ENCODE measurements at places on chromosomes 16 and 17.

GRCh38 chr17:81939881-81940385 is 2.8 kb upstream of the PYCR1 start:
- no peak overlapping the region for H3K27ac ChIP-seq
- no peaks in the 10 kb centered on the region for H3K36me3 ChIP-seq
- DNase-seq = no peak
- no peaks in the 10 kb centered on the region for H3K27me3 ChIP-seq
- no peak overlapping the region for H3K4me3 ChIP-seq

GRCh38 chr17:14351493-14351892 is 50.6 kb downstream of the HS3ST3B1 start:
- no peaks in the 10 kb centered on the region for H3K27me3 ChIP-seq
- H3K4me1 ChIP-seq = peaks cover 6% of the 10 kb centered on the region
- H3K27ac ChIP-seq = no peak overlapping the region
- no peak for DNase-seq

DNA sequence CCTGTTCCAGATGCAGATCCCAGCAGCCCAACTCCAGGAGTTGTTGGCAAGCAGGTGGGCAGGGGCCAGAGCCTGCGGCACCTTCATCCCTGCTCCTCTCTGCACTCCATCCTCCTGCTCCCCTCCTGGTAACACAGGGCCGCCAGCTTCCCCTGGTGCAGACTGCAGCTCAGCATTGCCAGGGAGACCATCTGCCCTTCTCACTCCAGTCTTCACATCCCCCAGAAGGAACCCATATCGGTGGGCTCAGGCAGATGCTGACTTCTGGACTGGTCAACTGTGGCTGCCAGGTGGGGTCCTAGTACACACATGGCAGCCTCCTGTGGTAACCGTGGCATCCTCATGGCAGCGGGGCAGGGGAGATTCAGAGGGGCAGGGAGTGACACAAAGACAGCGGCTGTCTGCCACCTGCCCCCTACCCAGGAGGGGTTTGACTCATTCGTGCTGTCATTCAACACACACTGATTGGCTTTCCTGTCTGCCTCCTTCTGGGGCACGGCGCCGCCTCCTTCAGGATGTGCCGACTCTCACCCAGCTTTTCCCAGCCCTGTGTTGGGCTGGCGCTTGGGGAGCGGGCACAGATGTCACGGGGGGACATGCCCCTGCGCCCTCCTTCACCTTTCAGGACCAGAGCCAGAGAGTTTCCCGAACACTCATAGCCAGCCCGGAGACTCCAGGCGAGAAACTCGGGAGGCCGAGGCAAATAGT is 120.9 kb downstream of the CMIP start:
- H3K4me3 ChIP-seq = no peak overlapping the region
- no peaks in the 10 kb centered on the region for H3K36me3 ChIP-seq
- H3K27ac ChIP-seq = no peak overlapping the region
- peaks cover 37% of the 10 kb centered on the region for H3K4me1 ChIP-seq

- H3K27me3 ChIP-seq = no peaks in the 10 kb centered on the region
- no peak overlapping the region for H3K27ac ChIP-seq
- H3K4me1 ChIP-seq = no peaks in the 10 kb centered on the region
- no peaks in the 10 kb centered on the region for H3K36me3 ChIP-seq
Measured at GRCh38 chr16:68506331-68507053, 32.6 kb upstream of the ZFP90 start.

- no peak within 1 kb of the TSS for H3K4me3 ChIP-seq
- no peaks in the 10 kb centered on the region for H3K36me3 ChIP-seq
- no peak for DNase-seq
- no peaks in the 10 kb centered on the region for H3K27me3 ChIP-seq
- H3K4me1 ChIP-seq = no peaks in the 10 kb centered on the region
Measured at GRCh38 chr16:20409398-20410120, at the start of gene ACSM5. TSS of gene ACSM5 (plus strand) at chr16:20409534. CDS start at chr16:20411485, 1,951 bp downstream.

DNA sequence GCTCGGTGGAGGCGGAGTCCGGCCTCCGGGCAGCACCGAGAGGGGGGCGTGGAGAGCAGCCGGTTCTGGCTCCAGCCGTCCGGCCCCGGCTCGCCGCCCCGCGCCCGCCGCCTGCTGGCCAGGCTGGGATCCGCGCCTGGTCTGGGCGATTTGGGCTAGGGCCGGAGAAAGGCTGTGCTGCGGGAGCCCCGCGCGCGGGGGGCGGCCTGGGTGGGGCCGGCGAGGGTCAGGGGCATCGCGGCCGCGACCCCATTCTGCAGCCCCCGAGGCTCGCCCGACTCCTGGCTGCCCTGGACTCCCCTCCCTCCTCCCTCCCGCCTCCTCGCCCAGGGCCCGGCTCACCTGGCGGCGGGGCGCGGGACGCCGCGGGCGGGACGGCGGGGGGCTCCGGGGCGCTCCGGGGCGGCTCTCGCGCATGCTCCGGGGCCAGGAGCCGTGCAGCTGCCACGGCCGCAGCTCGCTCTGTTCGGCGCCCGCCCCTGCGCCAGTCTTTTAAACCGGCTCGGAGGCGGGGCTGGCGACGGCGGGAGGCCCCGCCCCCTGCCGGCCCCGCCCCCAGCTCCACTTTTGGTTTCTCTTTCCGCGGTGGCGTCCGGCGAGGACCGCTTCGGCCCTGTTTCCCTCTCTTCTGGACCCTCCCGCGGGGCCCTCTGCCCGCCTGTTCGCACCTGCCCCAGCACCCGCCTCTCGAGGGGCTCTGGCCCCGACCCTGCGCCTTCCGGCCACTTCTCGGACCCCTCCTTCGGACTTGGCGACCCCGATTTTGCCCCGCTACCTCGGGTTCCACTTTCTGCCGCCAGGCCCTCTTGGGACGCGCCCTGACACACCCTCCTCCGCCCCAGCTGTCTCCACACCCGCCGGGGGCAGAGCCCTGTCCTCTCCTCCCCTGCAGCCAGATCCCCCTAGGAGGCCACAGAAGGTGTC is at the start of gene SOCS1:
TSS of gene SOCS1 (minus strand) at position 468 of the 924 bp plus-strand sequence. CDS start 726 bp downstream, outside the sequence.
- no peaks in the 10 kb centered on the region for H3K36me3 ChIP-seq
- H3K4me1 ChIP-seq = peaks cover 29% of the 10 kb centered on the region
- H3K4me3 ChIP-seq = peak within 1 kb of the TSS; percentile 71

- no peak for DNase-seq
- peaks cover 15% of the 10 kb centered on the region for H3K4me1 ChIP-seq
- H3K4me3 ChIP-seq = no peak overlapping the region
- no peaks in the 10 kb centered on the region for H3K27me3 ChIP-seq
Measured at GRCh38 chr17:76379275-76379641, 5.2 kb upstream of the SPHK1 start.

GRCh38 chr16:52128361-52128760 is 418.6 kb downstream of the TOX3 start:
- no peaks in the 10 kb centered on the region for H3K27me3 ChIP-seq
- H3K4me1 ChIP-seq = no peaks in the 10 kb centered on the region
- no peaks in the 10 kb centered on the region for H3K36me3 ChIP-seq
- H3K27ac ChIP-seq = no peak overlapping the region
- no peak for DNase-seq

DNA sequence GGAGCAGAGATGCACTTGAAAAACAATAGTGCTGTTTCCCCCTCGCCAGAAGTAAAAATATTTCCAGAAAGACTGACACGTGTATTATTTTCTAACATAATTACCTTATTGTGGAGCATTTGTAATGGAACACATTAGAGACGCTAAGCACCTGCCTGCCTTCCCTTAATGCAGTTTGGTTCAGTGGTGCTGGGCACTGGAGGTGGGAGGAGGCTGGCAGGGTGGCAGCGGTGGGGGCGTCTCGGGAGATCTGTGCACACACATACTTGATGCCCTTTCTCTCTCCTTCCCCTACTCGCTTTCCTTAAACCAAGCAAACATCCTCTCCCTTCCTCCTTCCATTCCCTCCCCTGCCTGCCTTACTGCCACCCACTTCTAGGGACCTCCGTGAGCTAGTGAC is 156.6 kb upstream of the SDK2 start:
- H3K27ac ChIP-seq = no peak overlapping the region
- H3K27me3 ChIP-seq = no peaks in the 10 kb centered on the region
- H3K4me1 ChIP-seq = no peaks in the 10 kb centered on the region

DNA sequence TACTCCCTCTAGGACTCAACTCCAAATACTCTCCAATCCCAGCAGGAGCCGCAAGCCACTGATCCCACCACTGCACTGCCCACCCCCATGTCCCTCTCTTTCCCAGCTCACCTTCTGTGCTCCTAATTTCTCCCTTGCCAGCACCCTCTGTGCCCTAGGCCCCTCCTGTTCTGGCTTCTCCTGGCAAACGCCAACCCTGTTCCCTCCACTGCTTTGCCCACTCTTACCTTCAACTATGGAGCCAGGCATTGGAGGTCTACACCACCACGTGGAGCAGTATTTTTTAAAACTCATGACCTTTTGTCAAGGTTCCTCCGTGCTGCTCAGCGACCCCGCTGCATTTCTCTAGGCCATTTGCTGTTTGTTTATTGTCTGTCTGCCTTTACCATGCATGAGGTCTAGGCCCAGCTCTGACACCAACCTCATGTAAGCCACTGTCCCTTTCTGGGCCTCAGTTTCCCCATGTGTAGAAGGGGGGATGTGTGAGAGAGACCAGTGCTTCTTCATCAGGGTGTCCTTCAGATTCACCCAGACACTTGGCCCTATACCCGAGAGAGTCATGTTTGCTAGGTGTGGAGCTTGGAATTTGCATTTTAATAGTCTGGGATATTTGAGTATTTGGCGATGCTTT is 4.6 kb downstream of the CCDC102A start:
- no peak overlapping the region for H3K27ac ChIP-seq
- H3K4me3 ChIP-seq = no peak overlapping the region
- peaks cover 56% of the 10 kb centered on the region for H3K4me1 ChIP-seq
- no peaks in the 10 kb centered on the region for H3K36me3 ChIP-seq
- H3K27me3 ChIP-seq = no peaks in the 10 kb centered on the region

DNA sequence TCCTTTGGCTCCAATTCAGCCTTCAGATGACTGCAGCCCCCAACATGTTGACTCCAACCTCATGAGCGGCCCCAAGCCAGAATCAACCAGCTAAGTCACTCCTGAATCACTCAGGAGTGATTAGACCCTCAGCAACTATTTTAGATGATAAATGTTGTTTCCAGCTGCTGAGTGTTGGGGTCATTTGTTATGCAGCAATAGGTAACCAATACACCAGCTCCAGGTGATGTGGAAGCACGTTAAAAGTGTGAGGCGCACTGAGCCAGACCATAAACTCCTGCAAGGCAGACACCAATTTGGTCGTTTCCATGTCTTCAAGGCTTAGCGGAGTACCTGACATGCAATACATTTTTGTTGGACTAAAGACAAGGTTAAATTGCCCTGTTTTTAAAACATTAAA is 17.5 kb downstream of the COQ7 start:
- no peak overlapping the region for H3K27ac ChIP-seq
- H3K36me3 ChIP-seq = no peaks in the 10 kb centered on the region
- DNase-seq = no peak

- H3K4me1 ChIP-seq = peaks cover 15% of the 10 kb centered on the region
- no peak overlapping the region for H3K27ac ChIP-seq
- H3K36me3 ChIP-seq = no peaks in the 10 kb centered on the region
- no peak overlapping the region for H3K4me3 ChIP-seq
- H3K27me3 ChIP-seq = no peaks in the 10 kb centered on the region
Measured at GRCh38 chr17:57482657-57483056, 226.3 kb downstream of the MSI2 start.

DNA sequence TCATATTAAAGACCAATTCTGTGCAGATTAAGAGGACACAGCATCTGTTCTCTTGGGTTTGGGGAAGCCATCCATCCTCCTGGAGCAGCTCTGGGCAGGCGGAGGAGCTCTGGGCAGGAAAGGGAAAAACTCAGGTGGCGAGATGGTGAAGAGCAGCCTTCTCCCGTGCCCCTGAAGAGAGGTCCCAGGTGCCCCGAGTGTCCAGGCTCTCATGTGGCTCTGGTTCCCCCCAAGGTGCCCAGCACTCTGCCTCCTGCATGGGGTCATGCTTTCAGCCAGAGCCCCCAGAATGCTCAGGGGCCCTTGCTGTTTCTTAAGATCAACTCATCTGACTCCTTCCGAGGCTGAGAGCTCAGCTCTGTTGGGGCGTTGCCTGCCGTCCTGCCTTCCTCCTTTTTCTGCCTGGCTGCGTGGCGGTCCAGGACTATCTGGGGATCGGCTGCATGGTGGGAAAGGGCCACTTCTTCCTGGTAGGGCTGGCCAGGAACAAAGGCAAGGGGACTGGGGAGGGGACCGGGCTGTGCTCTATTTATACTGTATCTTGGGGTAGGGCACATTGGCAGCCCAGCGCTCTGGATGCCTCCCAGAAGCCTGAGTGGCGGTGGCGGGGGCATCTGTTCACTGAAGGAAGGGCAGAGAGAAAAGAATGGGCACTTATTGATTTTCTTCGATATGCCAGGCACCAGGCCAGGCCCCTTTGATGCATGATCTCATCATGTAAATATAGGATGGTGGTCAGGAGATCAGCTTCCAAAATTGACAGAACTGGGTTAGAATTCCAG is 103.2 kb upstream of the SDK2 start:
- H3K27ac ChIP-seq = no peak overlapping the region
- no peaks in the 10 kb centered on the region for H3K36me3 ChIP-seq
- no peaks in the 10 kb centered on the region for H3K27me3 ChIP-seq
- no peaks in the 10 kb centered on the region for H3K4me1 ChIP-seq
- no peak for DNase-seq

DNA sequence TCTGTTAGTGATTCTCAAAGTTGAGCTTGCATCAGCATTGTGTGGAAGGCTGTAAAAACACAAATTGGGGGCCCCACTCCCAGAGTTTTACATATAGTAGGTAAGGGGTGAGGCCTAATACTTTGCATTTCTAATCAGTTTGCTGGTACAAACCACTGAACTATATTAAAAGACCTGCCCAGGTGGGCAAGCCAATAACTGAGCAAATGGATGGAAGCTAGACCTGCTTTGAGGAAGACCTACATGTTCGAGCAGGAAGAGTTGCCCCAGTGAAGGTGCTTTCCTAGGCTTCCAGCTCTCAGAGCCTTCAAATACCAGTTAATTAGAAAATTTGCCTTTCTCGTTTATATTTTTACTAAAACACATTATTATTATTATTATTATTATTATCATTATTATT is 56.8 kb downstream of the OTOA start:
- no peak overlapping the region for H3K27ac ChIP-seq
- peaks cover 4% of the 10 kb centered on the region for H3K4me1 ChIP-seq
- H3K27me3 ChIP-seq = no peaks in the 10 kb centered on the region

GRCh38 chr16:65200156-65200773 is 78.4 kb upstream of the CDH11 start:
- H3K4me3 ChIP-seq = no peak overlapping the region
- DNase-seq = no peak
- no peaks in the 10 kb centered on the region for H3K36me3 ChIP-seq
- H3K27ac ChIP-seq = no peak overlapping the region
- H3K27me3 ChIP-seq = no peaks in the 10 kb centered on the region

- no peaks in the 10 kb centered on the region for H3K27me3 ChIP-seq
- DNase-seq = no peak
- H3K4me3 ChIP-seq = no peak overlapping the region
- no peak overlapping the region for H3K27ac ChIP-seq
Measured at GRCh38 chr17:45271603-45272002, 9.7 kb upstream of the SPATA32 start.

- H3K4me1 ChIP-seq = peaks cover 60% of the 10 kb centered on the region
- H3K36me3 ChIP-seq = peaks cover 13% of the 10 kb centered on the region
- H3K4me3 ChIP-seq = peak overlapping the region; percentile 58
- H3K27me3 ChIP-seq = peaks cover 57% of the 10 kb centered on the region
- DNase-seq = no peak
Measured at GRCh38 chr17:79797492-79798298, 818 bp upstream of the CBX8 start.

- H3K4me3 ChIP-seq = no peak overlapping the region
- DNase-seq = no peak
- H3K4me1 ChIP-seq = peaks cover 31% of the 10 kb centered on the region
Measured at GRCh38 chr17:64091116-64091515, 38.8 kb downstream of the ERN1 start.

Data from esophagus squamous epithelium (tissue), 5 donors.